Effector memory CD4-positive, alpha-beta T cell (primary cell): ENCODE measurements at places on chromosomes 2 and 18.

GRCh38 chr2:163859951-163860350 is 124.1 kb upstream of the FIGN start:
- H3K27me3 ChIP-seq = no peaks in the 10 kb centered on the region
- no peaks in the 10 kb centered on the region for H3K4me1 ChIP-seq
- DNase-seq = no peak
- no peaks in the 10 kb centered on the region for H3K36me3 ChIP-seq
- H3K27ac ChIP-seq = no peak overlapping the region
- H3K4me3 ChIP-seq = no peak overlapping the region

DNA sequence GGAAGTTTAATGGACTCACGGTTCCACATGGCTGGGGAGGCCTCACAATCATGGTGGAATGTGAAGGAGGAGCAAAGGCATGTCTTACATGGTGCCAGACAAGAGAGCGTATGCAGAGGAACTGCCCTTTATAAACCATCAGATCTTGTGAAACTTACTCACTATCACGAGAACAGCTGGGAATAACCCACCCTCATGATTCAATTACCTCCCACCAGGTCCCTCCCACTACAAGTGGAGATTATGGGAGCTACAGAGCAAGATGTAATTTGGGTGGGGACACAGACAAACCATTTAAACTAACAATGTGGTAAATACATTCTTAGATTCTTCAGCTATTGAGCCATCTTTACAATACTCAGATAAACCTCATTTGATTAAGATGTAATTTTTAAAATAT is 176.1 kb downstream of the SH3BP4 start:
- DNase-seq = no peak
- no peak overlapping the region for H3K27ac ChIP-seq
- H3K4me3 ChIP-seq = no peak overlapping the region
- H3K36me3 ChIP-seq = no peaks in the 10 kb centered on the region
- H3K27me3 ChIP-seq = no peaks in the 10 kb centered on the region

DNA sequence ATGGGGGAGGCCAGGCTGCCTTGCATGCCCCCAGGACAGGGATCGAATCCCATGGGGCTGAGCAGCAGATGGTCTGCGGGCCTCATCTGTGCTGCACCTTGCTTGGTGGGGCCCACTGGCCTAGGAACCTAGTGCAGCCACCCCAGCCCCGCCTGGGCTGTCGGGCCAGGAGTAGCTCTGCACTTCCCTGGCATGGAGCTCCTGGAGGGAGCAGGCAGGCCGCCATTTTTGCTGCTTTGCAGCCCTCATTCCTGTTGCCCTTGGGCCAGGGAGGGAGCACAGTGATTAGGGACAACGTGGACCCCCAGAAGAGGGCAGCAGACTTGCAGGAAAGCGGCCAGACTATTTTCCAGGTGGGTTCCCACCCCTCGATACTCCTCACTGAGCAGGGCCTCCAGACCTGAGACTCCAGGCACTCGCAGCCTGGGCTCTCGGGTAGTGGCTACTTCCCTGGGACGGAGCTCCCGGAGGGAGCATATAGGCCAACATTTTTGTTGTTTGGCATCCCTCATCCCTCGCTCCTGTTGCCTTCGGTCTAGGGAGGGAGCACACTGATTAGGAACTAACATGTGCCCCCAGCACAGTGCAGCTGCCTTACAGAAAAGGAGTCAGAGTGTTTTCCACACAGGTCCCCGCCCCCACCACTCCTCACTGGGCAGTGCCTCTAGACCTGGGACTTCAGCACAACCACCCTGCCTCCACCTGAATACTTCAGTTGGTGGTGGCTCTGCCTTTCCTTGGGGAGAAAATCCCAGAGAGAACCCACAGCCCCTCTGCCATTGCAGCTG is 99.5 kb downstream of the MAIP1 start:
- no peak for DNase-seq
- no peaks in the 10 kb centered on the region for H3K27me3 ChIP-seq
- no peaks in the 10 kb centered on the region for H3K36me3 ChIP-seq

GRCh38 chr2:66872986-66873754 is 438.2 kb downstream of the MEIS1 start:
- no peak overlapping the region for H3K27ac ChIP-seq
- no peaks in the 10 kb centered on the region for H3K36me3 ChIP-seq
- H3K4me3 ChIP-seq = no peak overlapping the region
- H3K27me3 ChIP-seq = no peaks in the 10 kb centered on the region
- H3K4me1 ChIP-seq = no peaks in the 10 kb centered on the region
- DNase-seq = no peak

GRCh38 chr18:71189581-71189980 is 900.7 kb downstream of the SOCS6 start:
- no peaks in the 10 kb centered on the region for H3K27me3 ChIP-seq
- no peak for DNase-seq
- H3K4me1 ChIP-seq = no peaks in the 10 kb centered on the region
- no peak overlapping the region for H3K4me3 ChIP-seq

DNA sequence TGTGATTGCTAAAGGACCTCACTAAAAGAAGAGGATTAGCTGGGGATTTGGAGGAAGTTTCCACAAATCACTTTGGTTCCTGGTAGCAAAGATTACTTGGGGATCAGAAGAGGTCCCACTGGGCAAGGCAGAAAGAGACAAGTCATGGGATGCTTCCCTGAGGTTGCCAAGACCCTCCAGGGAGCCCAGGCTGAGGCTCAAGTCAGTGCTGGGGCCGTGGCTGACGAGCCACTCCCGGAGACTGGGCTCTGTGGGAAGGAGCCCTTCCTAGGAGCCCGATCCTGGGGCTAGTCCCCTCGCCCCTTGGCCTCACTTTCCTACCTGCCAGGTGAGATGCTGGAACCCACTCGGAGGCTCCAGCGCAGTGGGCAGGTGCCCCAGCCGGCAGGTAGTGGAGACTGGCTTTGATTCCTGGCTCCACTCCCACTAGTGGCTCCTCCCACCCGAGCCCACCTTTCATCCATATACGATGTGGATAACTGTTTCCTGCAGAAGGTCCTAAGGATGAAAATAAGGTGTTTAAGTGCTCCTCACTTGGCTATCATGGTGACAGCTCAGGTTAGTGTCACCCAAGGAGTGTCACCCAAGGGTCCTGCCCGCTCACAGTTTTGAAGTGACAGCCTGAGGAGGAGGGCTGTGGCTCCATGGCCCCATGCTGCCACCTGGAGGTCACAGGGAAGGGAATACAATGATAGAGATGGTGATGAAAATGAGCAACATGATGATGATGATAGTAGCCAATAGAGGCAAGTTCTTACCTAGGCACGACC is 100.5 kb downstream of the CAPN13 start:
- no peak overlapping the region for H3K27ac ChIP-seq
- H3K4me3 ChIP-seq = no peak overlapping the region

GRCh38 chr2:119011162-119011909 is 69.3 kb downstream of the MARCO start:
- H3K36me3 ChIP-seq = no peaks in the 10 kb centered on the region
- no peaks in the 10 kb centered on the region for H3K4me1 ChIP-seq
- no peak for DNase-seq
- no peaks in the 10 kb centered on the region for H3K27me3 ChIP-seq
- H3K4me3 ChIP-seq = no peak overlapping the region

GRCh38 chr18:21550510-21550970 is 50.0 kb downstream of the ESCO1 start:
- H3K4me1 ChIP-seq = no peaks in the 10 kb centered on the region
- H3K36me3 ChIP-seq = peaks cover 9% of the 10 kb centered on the region
- H3K27me3 ChIP-seq = no peaks in the 10 kb centered on the region
- no peak for DNase-seq

DNA sequence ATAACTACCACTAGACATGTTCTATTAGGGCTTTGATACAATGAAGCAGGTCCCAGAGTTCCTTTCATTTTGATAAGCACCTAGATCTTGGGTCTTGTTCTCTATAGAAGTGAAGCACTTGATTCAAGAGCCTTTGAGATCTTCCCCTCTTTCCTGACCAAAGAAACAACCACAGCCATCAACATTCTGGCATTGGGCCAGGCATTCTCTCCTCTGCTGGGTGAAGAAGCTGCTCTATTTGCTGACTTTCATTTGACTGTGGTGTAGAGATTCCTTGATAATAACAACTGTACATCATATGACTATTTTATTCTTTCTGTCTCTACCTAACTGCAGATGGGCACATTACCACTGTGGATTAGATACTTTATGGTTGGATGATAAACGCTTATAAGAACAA is 96.6 kb upstream of the LYPD1 start:
- H3K4me1 ChIP-seq = no peaks in the 10 kb centered on the region
- no peaks in the 10 kb centered on the region for H3K36me3 ChIP-seq
- DNase-seq = no peak
- no peak overlapping the region for H3K27ac ChIP-seq
- no peak overlapping the region for H3K4me3 ChIP-seq

DNA sequence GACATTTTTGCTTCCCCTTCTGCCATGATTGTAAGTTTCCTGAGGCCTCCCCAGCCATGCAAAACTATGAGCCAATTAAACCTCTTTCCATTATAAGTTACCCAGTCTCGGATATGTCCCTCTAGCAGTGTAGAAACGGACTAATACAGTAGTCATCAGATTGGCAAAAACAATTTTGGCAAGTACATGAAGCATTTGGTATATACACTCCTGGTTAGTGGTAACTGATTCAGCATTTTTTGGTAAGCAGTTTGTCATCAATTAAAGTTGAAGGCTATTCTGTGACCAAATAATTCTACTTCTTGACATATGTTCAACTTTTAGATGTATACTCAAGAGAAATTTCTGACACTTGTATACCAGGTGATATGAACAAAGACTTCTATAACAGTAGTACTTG is 190.5 kb upstream of the STON1 start:
- H3K27me3 ChIP-seq = no peaks in the 10 kb centered on the region
- H3K4me1 ChIP-seq = peaks cover 5% of the 10 kb centered on the region
- no peak overlapping the region for H3K4me3 ChIP-seq

- H3K4me3 ChIP-seq = no peak overlapping the region
- H3K36me3 ChIP-seq = no peaks in the 10 kb centered on the region
- no peaks in the 10 kb centered on the region for H3K4me1 ChIP-seq
- DNase-seq = no peak
These were observed 199.5 kb downstream of the OSR1 start for GRCh38 chr2:19158896-19159295.

GRCh38 chr18:3875961-3876360 is 426.0 kb downstream of the TGIF1 start:
- no peak overlapping the region for H3K4me3 ChIP-seq
- H3K4me1 ChIP-seq = no peaks in the 10 kb centered on the region
- H3K36me3 ChIP-seq = no peaks in the 10 kb centered on the region
- no peak for DNase-seq
- no peak overlapping the region for H3K27ac ChIP-seq
- no peaks in the 10 kb centered on the region for H3K27me3 ChIP-seq

DNA sequence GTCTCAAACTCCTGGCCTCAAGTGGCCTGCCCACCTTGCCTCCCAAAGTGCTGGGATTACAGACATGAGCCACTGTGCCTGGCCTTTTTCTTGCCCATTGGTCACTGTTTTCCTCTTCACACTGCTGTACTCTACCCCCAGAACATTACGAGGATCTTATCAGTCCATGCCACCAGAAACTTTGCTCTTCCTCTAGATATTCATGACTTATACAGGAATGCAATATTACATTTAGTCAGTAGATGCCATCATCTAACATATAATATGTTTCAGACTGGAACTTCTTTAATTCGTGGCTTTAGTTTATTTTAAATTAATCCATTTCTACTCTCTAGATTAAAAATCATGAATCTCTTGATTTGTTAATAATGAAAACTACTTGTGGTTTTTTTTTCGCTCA is 135.5 kb downstream of the COMMD1 start:
- no peaks in the 10 kb centered on the region for H3K36me3 ChIP-seq
- H3K27me3 ChIP-seq = no peaks in the 10 kb centered on the region
- no peak overlapping the region for H3K27ac ChIP-seq
- DNase-seq = no peak
- no peaks in the 10 kb centered on the region for H3K4me1 ChIP-seq
- no peak overlapping the region for H3K4me3 ChIP-seq

DNA sequence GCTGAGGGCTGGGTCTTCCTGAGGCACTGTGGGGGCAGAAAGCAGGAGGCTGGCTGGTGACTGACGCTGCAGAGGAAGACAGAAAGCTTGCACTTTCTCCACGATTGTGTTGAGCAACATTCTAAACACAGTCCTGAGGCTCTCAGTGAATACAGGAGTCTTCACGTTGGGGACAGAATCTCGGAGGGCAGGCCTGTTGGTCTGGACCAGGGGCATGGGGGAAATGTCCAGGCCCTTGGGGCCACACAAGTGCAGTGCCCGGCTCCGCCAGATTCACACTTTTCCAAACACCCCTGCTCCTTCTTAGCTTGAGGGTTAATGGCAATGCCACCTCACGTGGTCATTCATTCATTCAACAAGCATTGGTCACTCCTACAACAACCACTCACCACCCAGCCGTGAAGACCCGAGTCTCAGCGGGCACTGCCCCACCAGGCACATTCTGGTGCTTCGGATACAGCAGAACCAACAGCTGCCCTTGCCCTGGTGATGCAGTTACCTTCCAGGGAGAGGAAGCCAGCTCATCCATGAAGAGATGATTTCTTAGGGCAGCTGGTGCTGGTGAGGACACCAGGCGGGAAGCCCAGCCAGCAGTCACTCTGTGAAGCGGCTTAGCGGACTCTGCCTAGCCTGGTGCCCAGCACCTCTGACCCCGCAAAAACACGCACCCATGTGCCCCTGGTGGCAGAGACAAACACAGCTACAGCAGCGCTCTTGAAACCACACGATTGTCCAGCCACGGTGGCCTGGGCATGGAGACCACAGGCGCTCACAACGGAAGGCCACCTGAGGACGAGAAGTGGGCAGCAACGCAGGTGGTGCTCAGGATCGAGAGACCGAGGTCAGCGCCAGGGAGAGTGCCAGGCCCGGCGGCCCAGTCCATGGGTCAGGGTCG is 10.9 kb upstream of the GPC1 start:
- no peaks in the 10 kb centered on the region for H3K36me3 ChIP-seq
- no peaks in the 10 kb centered on the region for H3K4me1 ChIP-seq
- no peak overlapping the region for H3K27ac ChIP-seq
- no peaks in the 10 kb centered on the region for H3K27me3 ChIP-seq
- DNase-seq = no peak
- no peak overlapping the region for H3K4me3 ChIP-seq

GRCh38 chr2:81739966-81740365 is 1435.4 kb upstream of the LRRTM1 start:
- no peaks in the 10 kb centered on the region for H3K27me3 ChIP-seq
- no peaks in the 10 kb centered on the region for H3K36me3 ChIP-seq
- no peaks in the 10 kb centered on the region for H3K4me1 ChIP-seq
- no peak overlapping the region for H3K27ac ChIP-seq
- no peak for DNase-seq

DNA sequence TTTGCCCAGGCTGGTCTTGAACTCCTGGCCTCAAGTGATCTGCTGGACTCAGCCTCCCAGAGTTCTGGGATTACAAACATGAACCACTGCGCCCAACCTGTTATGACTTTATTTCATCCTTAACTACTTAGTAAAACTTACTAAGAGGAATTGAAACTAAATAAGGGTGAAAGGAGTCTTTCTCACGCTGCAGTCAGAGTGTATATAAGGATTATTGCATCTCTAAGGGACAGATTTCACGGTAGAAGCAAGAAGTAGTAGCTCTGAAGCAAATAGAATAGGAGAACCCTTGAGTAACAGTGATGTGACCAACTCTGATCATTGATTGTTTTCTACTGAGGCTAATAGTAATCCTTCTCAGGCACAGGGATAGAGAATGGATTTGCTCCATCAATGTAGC is 960.1 kb downstream of the CPS1 start:
- no peaks in the 10 kb centered on the region for H3K36me3 ChIP-seq
- no peak overlapping the region for H3K4me3 ChIP-seq
- no peak for DNase-seq
- H3K27ac ChIP-seq = no peak overlapping the region
- H3K27me3 ChIP-seq = no peaks in the 10 kb centered on the region
